ENCODE measurements at places on chromosomes 1 and 21.

DNA sequence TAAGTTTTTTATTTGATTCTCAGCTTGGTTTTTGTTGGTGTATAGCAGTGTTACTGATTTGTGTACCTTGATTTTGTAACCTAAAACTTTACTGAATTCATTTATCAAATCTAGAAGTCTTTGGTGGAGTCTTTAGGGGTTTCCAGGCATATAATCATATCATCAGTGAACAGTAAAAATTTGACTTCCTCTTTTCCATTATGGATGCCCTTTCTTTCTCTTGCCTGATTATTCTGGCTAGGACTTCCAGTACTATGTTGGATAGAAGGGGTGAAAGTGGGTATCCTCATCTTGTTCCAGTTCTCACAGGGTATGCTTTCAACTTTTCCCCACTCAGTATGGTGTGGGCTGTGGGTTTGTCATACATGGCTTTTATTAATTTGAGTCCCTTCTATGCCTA, 23.6 kb upstream of the MAB21L3 start:
- DNase-seq = no peak
- no peak overlapping the region for H3K27ac ChIP-seq
- H3K4me3 ChIP-seq = no peak overlapping the region
- H3K36me3 ChIP-seq = no peaks in the 10 kb centered on the region

DNA sequence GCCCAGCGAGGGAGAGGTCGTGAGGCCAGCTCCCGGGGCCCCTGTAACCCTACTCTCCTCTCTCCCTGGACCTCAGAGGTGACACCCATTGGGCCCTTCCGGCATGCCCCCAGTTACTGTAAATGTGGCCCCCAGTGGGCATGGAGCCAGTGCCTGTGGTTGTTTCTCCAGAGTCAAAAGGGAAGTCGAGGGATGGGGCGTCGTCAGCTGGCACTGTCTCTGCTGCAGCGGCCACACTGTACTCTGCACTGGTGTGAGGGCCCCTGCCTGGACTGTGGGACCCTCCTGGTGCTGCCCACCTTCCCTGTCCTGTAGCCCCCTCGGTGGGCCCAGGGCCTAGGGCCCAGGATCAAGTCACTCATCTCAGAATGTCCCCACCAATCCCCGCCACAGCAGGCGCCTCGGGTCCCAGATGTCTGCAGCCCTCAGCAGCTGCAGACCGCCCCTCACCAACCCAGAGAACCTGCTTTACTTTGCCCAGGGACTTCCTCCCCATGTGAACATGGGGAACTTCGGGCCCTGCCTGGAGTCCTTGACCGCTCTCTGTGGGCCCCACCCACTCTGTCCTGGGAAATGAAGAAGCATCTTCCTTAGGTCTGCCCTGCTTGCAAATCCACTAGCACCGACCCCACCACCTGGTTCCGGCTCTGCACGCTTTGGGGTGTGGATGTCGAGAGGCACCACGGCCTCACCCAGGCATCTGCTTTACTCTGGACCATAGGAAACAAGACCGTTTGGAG, 23.7 kb upstream of the TNFRSF1B start:
- H3K36me3 ChIP-seq = no peaks in the 10 kb centered on the region
- no peaks in the 10 kb centered on the region for H3K27me3 ChIP-seq
- peaks cover 24% of the 10 kb centered on the region for H3K4me1 ChIP-seq
- no peak overlapping the region for H3K4me3 ChIP-seq
- no peak for DNase-seq

- no peaks in the 10 kb centered on the region for H3K27me3 ChIP-seq
- H3K4me1 ChIP-seq = no peaks in the 10 kb centered on the region
- no peak overlapping the region for H3K27ac ChIP-seq
- DNase-seq = no peak
Observed at GRCh38 chr1:19680644-19681043, 16.0 kb downstream of the HTR6 start.

GRCh38 chr1:208047476-208047934, 136.6 kb upstream of the CD34 start:
- H3K4me3 ChIP-seq = no peak overlapping the region
- no peaks in the 10 kb centered on the region for H3K27me3 ChIP-seq
- no peak overlapping the region for H3K27ac ChIP-seq
- peaks cover 71% of the 10 kb centered on the region for H3K36me3 ChIP-seq
- DNase-seq = no peak
- no peaks in the 10 kb centered on the region for H3K4me1 ChIP-seq

- H3K36me3 ChIP-seq = peaks cover 18% of the 10 kb centered on the region
- peaks cover 11% of the 10 kb centered on the region for H3K4me1 ChIP-seq
- no peak overlapping the region for H3K4me3 ChIP-seq
- peak; percentile 90 for DNase-seq
- H3K27me3 ChIP-seq = no peaks in the 10 kb centered on the region
Observed at GRCh38 chr1:109931189-109931731, 20.6 kb downstream of the CSF1 start.
